ENCODE measurements at places on chromosomes 16 and 17.
A peak's percentile ranks its signal among the peaks of the same experiment; 100 is the strongest.

- DNase-seq = no peak
Measured at GRCh38 chr16:89039756-89040155, 53.9 kb upstream of the ACSF3 start.

GRCh38 chr16:2341456-2342447, 1.2 kb upstream of the ABCA3 start:
- no peak for DNase-seq

- DNase-seq = no peak
Measured at GRCh38 chr16:52408191-52408845, 138.6 kb downstream of the TOX3 start.

- no peak for DNase-seq
Measured at GRCh38 chr16:78220571-78220970, 121.1 kb downstream of the WWOX start.

GRCh38 chr17:33786478-33786877, 468.6 kb upstream of the CCL2 start:
- no peak for DNase-seq

- no peak for DNase-seq
Measured at GRCh38 chr16:88804552-88805339, 1.2 kb downstream of the CDT1 start.

DNA sequence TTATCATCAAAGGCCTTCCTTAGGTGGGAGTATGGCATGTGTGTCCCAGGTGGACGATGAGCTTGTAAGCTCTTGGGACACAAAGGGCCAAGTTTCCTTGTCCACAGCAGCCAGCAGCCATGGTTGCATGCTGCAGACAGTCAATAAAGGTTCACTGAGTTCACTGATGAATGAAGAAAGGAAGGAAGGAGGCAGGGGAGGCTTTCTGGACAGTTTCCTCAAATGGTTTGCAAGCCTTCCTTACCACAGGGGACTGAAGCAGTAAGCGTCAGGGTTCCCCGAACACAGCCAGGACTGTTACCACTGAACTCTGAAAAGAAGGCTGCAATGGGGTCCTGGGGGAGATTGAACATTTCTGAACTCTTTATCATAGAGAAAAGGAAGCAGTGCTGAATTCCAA, 111.1 kb downstream of the GAS7 start:
- no peak for DNase-seq

DNA sequence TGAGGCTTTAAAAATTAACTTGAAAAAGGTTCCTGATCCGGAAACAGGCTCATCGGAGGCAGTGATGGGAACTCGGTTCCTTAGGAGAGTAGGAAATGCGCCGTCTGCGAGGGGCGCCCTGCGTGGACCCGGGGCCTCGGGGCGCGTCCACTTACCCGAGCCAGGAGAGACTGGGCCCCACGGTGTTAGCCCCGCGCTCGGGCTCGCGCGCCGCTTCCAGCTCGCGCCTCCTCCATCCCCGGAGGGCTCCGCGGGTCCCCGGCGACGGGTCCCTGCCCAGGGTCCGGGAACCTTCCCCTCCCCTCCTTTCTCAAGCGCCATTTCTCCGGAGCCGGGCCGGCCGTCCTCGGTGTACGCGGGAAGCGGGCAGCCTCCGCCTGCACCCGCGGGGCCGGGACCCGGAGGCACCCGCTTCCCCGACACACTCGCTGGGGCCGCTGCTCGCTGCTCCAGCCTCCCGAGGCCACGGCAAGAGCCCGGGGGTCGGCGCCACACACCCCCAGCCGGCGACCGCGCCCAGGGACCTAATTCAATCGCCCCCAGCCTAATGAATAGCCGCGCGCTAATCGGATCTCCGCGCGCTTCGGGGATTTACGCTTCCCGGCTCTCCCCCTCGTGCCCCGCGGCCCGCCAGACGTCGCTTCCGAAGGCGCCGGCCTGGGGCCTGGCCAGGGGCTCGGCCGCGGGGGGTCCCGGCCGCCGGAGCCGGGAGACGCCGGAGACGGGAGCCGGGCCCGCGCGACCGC, 2.2 kb upstream of the BAHCC1 start:
- DNase-seq = no peak

DNA sequence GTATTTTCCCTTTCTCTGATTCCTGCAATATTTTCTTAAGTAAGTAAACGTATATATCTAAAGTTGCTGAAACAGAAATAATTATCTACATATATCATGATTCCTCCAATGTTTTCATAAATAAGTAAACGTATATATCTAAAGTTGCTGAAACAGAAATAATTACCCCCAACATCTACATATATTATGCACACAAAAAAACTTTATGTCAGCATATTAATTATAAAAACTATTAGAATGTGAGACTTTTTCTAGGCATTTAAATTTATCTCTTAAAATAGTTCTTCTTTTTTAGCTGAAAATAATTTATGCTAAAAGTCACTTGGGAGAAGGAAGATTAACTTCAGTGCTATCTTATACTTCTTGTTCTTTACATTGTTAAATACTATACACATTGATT, 88.5 kb downstream of the WNT3 start:
- no peak for DNase-seq

DNA sequence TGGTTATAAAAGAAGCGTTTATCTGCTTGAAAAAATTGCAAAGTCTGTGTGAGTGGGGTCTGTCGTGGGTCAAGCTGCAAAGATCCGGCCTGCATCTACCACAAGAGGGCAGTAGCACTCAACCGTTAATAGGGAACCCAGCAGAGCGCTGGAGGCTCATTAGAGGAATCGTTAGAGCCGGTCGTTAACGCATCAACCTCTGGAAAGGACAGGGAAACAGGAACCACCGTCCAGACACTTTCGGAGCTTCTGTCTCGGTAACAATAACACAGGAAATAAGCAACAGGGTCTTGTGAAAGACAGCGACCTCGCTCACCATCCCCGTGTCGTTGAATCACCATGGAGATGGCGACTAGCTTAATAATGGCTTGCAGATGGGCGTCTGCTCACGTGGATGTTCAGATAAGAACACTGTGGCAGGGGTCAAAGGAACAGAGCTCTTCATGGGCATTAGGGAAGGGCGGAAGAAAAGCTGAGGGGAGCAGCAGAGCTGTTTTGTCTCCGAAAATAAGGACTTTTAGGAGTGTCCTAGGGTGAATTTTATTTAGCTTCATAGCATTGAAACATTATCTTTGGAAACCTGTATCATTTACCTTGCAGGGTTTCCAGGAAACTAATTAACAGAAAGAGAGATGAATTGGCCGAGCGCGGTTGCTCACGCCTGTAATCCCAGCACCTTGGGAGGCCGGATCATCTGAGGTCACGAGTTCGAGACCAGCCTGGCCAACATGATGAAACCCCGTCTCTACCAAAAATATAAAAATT, 11.9 kb upstream of the NSRP1 start:
- peak; percentile 91 for DNase-seq

DNA sequence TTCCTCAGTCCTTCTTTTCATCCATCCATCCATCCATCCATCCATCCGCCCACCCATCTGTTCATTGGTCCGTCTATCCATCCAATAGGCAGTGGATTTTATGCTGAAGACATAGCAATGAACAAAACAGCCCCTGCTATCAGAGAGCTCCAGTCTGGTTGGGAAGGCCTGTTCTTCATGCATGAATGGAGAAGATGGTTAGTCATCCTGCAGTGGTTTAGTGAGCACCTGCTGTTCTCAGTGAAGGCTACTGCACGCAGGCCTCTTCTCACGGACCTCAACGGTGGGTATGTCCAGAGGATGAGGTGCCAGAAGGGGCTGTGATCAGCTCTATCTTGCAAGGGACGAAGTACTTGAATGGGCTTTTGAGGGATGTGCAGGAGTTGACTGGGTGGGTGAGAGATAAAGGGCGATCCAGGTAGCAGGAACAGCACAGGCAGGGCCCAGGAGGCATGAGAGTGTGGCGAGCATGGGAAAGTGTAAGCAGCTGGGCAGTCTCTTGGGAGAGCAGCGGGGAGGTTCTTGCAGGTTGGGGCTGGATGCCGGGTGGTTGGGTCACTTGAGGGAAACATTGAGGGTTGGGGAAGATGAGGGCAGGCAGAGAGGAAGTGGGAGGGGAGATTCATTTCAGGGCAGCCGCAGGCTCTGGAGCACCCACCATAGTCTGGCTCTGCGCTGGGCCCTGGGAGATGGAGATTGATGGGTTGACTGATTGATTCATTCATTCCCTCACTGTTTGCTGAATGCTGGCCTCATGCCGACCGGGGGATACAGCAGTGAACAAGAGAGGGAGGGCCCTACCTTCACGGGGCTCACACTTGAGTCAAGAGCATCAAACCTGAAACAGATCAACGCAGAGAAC, 115.0 kb upstream of the CIBAR2 start:
- DNase-seq = no peak

- DNase-seq = no peak
Measured at GRCh38 chr17:64441772-64442540, 7.0 kb upstream of the MILR1 start.

GRCh38 chr16:66479661-66480264, 52.7 kb downstream of the BEAN1 start:
- DNase-seq = no peak

DNA sequence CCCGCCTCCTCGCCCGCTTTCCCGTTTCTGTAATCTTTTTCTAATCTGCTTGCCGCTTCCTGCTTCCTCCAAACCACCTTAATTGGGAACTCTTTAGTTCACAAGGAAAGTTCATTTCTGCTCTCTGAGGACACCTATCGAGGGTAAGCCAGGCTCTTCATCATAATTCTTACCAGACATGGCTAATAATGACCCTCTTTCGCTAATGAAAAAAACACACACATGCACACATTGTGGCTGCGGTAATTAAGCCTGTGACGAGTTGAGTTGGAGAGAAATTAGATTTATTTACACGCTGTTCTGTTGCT, 100.6 kb downstream of the ZNF423 start:
- DNase-seq = peak; percentile 4

DNA sequence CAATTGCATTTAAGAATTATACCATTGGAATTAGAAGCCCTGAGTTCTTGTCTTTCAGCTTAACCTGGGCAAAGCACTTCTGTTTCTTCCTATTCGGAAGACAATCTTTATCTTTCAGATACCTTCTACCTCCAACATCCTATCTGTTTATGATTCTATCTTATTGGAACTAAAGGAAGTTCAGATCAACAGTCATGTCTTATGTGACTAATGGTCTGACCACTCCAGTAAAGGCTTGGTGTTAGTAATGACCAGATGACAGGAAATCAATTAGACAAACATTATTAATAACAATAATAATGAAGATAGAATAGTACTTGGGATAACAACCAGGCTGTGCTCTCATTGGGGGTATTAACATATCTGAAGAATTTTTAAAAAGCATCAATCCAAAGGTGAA, 11.3 kb downstream of the HS3ST3A1 start:
- DNase-seq = no peak

GRCh38 chr17:49342575-49342936, 19.5 kb downstream of the ZNF652 start:
- DNase-seq = no peak

GRCh38 chr16:57028086-57028485, 38.7 kb downstream of the NLRC5 start:
- no peak for DNase-seq

DNA sequence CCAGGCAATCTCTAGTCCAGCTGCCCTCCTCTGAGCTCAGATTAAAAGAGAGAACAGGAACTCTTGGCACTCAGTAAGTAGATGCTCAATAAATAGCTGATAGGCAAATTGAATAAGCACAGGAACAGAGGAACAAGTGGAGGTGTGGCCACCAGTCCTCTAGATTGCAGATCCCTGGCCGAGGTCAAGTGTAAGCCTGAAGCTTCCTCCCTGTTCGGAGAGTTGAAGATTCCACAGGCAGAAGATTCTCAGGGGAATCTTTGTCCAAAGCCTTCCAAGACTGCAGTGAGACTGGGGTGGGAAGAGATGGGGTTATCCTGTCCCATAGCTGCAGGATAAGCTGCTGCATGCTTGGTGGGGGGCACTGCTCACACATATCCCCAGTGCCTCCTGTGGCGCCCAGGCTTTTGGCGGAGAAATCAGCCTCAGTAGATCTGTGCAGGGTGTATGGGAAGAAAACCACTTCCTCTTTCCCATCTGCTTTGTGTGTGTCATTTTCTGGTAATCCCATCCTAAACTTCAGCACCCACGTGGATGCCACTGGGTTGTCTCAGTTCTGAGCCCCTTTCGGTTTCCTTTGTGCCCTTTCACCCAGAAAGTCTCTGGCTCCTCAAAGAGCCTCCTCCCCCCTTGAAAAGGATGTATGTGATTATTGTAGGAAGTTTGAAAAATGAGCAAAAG, 12.1 kb downstream of the CD300A start:
- no peak for DNase-seq

- DNase-seq = no peak
Measured at GRCh38 chr17:17379197-17379991, 76.2 kb downstream of the NT5M start.

- no peak for DNase-seq
Measured at GRCh38 chr17:8963647-8964258, 1.8 kb downstream of the PIK3R5 start.

Data from NCI-H1436 (cell line).